ENCODE measurements at places on chromosomes 1 and 21.

DNA sequence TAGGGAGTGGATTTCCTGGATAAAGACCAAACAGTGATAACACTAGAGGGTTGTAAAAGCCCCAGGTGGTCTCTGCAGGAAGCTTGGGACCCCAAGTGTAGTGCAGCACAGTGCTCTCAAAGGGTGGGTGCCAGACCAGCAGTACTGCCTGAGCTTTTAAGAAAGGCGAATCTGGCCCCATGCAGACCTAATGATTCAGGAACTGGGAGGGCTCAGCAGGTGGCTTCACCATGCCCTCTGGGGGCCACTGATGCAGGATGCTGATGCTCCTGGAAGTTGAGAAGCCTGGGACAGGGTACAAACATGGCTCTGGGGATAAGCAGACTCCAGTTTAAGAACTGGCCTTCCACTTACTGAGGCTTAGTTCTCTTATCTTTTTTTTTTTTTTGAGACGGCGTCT lies 29.1 kb upstream of the NEK2 start:
- no peak for DNase-seq

DNA sequence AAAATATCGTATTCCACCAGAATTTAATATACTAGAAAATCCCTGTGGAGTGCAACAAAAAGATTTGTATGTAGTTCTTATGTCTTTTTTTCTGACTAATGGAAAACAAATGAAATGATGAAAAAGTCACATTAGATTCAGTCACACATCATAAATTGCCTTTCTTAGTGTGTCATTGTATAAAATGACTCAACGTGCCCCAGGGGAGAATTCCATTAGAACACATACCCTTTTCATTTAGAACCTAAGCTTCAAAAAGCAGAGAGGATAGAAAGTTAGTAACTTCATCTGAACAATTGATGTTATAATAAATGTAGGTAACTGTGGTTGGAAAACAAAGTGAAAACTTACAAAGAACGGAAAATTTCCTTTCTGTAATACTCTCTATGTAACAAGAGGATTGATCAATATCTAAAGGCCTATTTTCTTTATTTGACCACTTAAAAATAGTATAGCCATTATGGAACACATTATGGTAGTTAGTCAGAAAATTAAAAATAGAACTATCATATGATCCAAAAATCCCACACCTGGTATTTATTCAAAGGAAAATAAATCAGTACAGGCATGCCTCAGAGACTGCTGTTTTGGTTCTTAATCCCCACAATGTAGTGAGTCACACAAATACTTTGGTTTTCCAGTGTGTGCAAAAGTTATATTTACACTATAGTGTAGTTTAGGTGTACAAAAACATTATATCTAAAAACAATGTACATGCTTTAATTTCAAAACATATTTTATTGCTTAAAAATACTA lies 1016.1 kb downstream of the KCNT2 start:
- DNase-seq: no peak

GRCh38 chr21:45436351-45437065 lies 31.5 kb downstream of the COL18A1 start:
- peak; percentile 19 for DNase-seq

DNA sequence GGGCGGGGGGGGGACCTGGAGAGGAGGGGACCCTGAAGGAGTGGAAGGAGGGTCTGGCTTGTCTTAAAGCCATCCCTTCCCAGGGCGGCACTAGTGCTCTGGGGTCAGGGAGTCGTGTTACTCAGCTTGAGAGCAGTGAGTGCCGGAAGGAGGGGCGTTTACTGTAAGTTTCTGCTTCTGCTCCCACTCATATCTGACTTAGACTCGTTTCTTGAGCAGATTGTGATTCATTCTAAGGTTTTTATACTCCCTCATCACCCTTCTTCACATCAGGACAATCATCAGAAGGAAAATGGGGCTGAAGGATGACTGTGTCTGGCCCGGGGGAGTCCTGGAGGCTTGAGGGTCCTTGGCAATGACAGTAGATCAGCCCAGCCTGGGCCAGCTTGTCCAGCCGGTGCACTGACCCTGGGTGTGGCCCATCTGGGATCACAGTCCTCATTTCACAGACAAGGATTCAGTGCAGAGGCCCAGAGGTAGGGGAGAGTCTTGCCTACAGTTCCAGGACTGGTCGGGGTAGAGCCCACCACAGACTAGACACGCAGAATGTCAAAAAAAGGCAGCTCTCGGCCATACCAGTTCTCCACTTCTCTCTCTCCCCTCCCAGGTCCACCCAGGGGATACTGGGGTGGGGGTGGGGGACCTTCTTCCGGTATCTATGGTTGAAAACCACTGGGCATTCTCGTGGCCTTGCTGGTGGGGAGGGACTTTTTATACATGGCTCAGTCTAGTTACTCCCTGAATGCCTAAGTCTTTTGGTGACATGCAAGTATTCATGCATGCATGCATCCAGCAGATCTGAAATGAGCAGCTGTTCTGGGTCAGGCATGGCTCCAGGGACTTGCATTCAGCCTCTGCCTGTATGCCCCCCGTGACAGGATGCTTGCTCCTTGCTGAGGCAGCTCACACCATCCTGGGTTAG lies 5.1 kb downstream of the TNFRSF8 start:
- no peak for DNase-seq

DNA sequence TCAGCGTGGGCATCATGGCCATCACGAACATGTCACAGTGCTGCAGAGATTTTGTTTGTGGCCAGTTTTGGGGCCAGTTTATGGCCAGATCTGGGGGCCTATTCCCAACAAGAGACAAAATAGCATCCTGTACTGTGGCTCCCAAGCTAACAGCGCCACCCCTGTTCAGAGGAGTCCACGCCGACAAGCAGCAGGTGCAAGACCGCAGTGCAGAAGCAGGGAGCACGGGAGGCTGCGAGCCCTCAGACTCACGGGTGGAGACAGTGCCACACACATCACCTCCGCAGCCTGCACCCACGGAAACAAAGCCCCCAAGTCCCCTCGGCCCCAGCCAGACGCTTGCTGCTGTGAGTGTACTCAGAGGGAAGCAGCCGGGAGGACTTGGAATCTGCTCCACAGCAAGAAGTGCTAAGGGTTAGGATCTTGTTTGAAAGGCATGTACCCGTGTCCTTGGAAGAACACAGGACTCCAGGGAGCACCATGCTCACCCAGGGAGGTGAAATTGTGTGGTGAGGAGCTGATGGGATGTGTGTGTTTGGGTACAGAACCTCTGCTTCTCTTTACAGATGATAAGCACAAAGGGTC lies 7.1 kb downstream of the TCP10L start:
- DNase-seq: no peak

- no peak for DNase-seq
These were observed 71.2 kb downstream of the GPR161 start for GRCh38 chr1:168065506-168065905.

GRCh38 chr1:172770071-172770470 lies 111.2 kb downstream of the FASLG start:
- peak; percentile 34 for DNase-seq

GRCh38 chr1:91883470-91883869 lies 2.5 kb downstream of the TGFBR3 start:
- DNase-seq: no peak

GRCh38 chr1:43373066-43373940 lies 5.5 kb upstream of the ELOVL1 start:
- DNase-seq: peak; percentile 73

- no peak for DNase-seq
These were observed 4.6 kb upstream of the BTG2 start for GRCh38 chr1:203300441-203301330.

- no peak for DNase-seq
These were observed 83.4 kb downstream of the GREM2 start for GRCh38 chr1:240528591-240528990.

GRCh38 chr1:98429965-98430443 lies 231.5 kb upstream of the SNX7 start:
- no peak for DNase-seq

DNA sequence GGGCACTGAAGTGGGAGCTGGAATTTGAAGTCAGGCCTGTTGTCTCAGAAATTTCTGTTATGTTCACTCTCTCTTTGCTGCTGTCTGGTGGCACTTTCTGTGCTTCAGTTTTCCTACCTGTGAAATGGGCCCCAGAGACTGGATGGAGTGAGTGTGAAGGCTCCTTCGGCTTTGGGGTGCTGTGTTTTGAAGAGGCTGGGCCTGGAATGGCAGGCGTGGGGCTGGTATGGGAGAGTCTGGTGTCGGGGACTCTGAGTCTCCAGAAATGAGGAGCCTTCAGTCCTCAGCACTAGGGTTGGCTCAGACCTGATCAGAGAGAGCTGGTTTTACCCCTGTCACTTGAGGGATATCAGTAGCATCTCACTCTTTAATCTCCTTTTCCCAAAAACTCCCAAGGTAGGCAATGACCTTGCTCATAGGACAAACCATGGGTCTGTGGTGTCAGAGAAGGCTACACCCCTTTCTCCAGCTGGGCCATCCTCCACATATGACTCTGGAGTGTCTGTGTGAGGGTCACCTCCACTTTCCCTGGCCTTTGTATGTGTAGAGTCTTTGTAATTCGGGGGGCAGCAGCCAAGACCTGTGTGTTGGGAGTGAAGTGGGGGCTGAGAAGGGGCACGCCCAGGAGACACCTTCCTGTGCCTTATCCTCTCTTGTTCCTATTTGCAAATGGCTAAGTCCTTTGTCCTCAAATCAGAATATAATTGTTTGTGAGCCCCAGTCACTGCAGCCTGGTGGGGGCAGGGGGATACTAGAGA lies 279.9 kb downstream of the PTPRU start:
- DNase-seq: no peak

DNA sequence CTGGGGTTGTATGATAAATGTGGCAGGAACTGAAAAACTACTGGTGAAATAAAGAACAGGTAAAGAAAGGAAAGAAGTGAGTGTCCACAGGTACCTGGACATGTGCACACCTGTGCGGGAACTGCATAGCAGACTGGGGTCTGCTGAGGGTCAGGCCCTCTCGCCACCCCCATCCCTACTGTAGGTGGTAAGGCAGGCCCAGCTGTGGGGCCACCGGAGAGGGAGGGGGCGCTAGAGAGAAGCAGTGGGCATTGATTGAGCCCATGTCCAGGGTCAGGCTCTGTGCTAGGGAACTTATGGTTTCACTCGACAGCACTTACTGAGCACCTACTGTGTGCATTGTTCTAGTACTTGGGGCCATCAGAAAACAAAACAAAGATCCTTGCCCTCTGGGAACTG lies 400.5 kb downstream of the MATN1 start:
- DNase-seq: no peak

Measured in CD14-positive monocyte (primary cell).